ENCODE measurements at places on chromosomes 3 and 15. TPM values are rescaled to one million over a fixed set of nuclear protein-coding genes. Genes with fewer than 3 reads are reported as not detected.
A peak's percentile ranks its signal among the peaks of the same experiment; 100 is the strongest.

Gene NR1D2
- total RNA-seq, result 36.0 TPM

Gene LIPC
- total RNA-seq, result not detected

Gene RBM5
- 76.8 TPM for total RNA-seq

DNA sequence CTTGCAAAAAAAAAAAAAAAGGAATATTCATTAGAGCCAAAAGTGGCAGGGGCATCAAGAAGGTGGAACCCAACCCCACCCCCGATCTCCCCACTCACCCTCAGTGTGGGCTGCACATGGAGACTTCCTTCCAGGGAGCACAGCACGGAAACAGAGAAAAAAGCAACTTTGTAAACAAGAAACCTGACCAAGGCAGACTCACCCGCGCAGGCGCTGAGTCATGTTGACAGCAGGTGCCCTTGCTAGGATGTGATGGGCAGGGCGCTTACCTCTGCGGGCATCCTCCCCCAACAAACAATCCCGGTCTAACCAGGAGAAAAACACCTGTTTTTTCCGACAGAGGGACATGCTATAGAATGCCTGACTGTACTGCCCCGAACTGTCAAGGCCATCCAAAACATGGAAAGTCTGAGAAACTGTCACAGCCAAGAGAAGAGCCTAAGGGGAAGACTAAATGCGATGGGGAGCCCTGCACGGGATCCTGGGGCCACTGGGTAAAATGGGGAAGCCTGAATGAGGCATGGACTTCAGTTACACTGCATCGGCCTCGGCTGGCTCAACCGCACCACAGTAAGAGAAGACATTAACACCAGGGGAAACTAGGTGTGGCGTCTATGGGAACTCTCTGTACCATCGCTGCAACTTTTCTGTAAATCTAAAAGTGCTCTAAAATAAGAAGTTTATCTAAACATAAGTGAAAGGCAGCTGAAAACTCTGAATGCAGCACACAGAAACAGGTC, 66.7 kb upstream of the GATA2 start:
- DNase-seq, result no peak

DNA sequence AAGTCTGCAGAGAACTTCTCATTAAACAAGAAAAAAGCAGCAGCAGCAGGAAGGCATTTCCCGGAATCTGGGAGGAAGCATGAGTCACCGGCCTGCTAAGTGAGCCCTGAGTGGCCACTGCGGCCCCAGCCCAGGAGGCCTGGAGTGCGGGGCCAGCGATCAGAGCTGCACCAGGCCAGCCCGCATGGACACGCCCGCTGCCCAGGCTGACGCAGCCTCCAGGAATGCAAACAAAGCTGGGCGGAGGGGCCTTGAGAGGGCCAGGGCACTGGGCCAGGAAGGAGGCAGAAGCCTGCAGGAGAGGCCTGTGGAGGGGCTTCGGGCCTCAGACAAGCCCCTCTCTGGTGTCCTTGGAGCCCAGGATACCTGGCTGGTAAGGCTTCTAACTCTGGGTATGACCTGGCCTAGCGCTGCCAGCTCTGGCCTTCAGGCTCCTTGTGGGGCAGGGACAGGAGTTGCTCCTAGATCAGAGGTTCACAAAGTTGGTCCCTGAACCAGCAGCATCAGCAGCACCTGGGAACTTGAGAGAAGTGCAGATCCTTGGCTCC, 101.2 kb downstream of the SMAD6 start:
- peak; percentile 96 for DNase-seq
